ENCODE measurements at places on chromosomes 1 and 21.

DNA sequence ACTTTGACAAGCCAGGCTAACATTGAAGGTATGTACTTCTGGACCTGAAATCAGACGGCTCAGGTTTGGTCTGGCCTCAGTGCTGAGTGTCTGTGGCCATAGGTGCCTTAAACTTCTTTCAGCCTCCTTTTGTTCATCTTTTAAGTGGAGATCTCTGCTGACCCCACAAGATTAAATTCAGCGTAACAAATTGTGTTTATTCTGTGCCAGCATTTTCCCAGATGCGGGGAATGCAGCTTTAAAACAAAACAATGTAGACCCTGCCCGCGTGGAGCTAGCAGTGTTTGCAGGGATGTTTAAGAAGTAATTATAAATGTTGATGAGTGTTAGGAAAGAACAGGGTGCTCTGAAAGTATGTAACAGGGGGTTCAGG lies 923 bp downstream of the CAP1 start:
- no peak for DNase-seq

- no peak for DNase-seq
Measured at GRCh38 chr1:22143065-22144033, at the start of gene WNT4. Gene WNT4, minus strand, starts transcription at chr1:22143097. Its CDS starts 175 bp downstream, at chr1:22142922.

- DNase-seq, result no peak
Measured at GRCh38 chr1:214902636-214903320, 179.8 kb upstream of the KCNK2 start.

DNA sequence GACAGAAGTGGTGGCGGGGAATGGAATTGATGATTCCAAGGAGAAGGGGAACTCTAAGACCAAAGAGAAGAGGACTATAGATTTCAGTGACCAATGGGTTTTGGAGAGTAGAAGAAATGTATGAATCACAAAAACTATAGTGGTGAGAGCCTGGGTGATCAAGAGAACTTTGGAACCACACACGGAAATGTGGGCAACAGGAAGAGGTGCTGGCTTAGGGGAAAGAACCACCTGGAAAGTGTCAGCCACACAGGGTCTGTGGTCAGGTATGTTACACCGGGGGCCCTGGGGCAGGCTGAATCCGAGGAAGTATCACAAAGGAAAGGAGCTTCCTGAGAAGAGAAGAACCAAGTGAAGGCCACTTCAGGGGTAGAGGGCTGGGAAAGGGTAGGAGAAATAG lies 11.5 kb upstream of the CHIA start:
- no peak for DNase-seq

DNA sequence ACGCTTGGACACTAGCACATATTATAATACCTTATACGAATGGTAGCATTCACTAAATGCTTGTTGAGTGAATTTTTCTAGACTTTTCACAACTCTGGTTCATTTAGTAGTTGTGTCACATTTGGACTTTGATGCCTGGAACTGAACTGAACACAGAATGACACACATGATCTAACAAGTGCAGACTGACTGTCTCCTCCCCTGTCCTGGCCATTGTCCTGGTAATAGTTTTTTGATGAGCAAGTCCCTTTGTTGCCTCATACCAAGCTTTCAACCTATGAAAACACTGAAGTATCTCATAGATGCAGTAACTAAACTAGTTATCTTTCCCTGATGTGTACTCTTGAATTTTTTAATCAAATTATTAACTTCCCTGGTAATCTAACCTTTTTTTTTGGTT lies 66.4 kb downstream of the LRRC8D start:
- no peak for DNase-seq

GRCh38 chr1:203072911-203073310 lies 12.9 kb downstream of the MYOG start:
- no peak for DNase-seq

- no peak for DNase-seq
Measured at GRCh38 chr1:66436378-66437135, 97.4 kb upstream of the SGIP1 start.

- DNase-seq, result no peak
Measured at GRCh38 chr1:21685946-21686678, 17.0 kb upstream of the RAP1GAP start.

DNA sequence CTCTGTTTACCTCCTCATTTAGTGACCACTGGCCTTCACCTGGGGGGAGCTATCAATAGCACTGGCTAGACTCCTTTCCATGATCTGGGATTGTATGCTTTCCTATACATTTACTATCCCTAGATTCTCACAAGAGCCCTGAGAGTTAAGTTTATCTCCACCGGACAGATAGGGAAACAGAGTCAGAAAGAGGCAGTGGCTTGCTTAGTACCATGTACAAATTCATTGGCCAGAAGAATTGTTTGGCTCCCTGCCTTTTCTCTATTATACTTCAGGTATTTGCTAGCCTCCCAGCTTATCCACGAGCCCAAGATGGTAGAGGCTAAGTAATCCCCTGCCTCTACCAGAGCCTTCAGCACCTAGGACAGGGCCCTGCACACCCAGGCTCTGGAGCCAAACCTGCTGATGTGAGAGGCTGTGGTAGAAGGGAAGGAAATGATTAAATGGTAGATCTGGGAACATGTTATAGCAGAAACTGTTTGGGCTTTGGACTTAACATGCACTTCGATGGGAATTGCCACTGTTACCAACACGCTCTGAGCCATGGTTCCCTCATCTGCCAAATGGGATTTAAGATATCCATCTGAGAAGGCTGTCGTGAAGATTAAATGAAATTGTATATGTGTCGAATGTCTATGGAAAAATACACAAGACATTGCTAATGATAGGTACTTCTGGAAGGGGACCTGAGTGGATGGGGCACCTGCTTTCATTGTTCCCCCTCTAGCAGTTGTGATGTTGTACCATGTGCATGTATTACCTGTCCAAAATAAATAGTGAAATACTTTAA lies 3.1 kb upstream of the BLACAT1 start:
- no peak for DNase-seq

- no peak for DNase-seq
Measured at GRCh38 chr21:44753357-44753756, 42.0 kb upstream of the TSPEAR start.

GRCh38 chr1:87826681-87827251 lies 498.1 kb downstream of the LMO4 start:
- DNase-seq, result peak; percentile 65

GRCh38 chr1:44040418-44040817 lies 9.2 kb upstream of the SLC6A9 start:
- no peak for DNase-seq

GRCh38 chr21:41480086-41480690 lies 27.8 kb downstream of the TMPRSS2 start:
- DNase-seq, result no peak

GRCh38 chr1:40058453-40059337 lies 18.2 kb downstream of the CAP1 start:
- DNase-seq, result no peak

- DNase-seq, result peak; percentile 4
Measured at GRCh38 chr21:36419996-36420395, 34.8 kb downstream of the CHAF1B start.

- DNase-seq, result no peak
Measured at GRCh38 chr1:75787524-75787923, 1.5 kb downstream of the RABGGTB start.

DNA sequence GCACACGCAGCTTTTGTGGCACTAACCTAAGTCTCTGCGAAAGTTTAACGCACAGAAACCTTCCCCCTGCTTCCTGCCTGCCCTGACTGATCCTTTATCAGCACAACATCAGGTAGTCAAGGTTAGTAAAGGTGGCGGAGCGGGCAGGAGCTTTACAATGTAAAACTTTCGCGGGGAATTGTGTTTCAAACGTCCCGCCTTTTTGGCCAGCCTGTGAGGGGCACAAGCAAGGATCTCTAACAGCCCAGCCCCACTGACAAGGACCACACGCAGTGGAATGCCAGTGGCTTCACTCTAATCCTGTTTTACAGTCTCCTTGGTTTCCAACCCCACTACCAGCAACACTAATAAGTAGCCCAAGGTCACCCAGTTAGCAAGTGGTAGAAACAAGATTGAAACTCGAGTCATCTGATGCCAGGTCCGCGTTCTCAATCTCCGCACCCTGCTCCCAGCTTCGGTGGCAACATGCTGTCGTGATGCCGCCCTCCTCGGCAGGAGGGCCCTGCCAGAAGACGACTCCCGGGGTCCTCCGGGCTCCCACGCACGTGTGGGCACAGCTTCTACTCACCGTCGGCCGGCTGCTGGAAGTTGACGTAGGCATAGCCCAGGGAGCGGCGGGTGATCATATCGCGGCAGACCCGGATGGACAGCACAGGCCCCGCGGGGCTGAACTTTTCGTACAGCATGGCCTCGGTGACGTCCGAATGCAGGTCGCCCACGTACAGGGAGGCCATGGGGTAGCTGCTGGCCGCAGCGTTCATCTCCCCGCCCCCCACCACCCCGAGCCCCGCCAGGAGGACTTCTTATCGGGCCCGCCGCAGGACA lies 1.2 kb downstream of the PABPC4 start:
- DNase-seq, result no peak

- DNase-seq, result no peak
Measured at GRCh38 chr1:231016234-231016633, 23.8 kb downstream of the FAM89A start.

GRCh38 chr1:235875036-235875597 lies 8.4 kb upstream of the LYST start:
- DNase-seq, result no peak

- no peak for DNase-seq
Measured at GRCh38 chr1:197024460-197024859, 42.6 kb downstream of the F13B start.

GRCh38 chr1:36612881-36613280 lies 130.2 kb upstream of the CSF3R start:
- DNase-seq, result no peak

DNA sequence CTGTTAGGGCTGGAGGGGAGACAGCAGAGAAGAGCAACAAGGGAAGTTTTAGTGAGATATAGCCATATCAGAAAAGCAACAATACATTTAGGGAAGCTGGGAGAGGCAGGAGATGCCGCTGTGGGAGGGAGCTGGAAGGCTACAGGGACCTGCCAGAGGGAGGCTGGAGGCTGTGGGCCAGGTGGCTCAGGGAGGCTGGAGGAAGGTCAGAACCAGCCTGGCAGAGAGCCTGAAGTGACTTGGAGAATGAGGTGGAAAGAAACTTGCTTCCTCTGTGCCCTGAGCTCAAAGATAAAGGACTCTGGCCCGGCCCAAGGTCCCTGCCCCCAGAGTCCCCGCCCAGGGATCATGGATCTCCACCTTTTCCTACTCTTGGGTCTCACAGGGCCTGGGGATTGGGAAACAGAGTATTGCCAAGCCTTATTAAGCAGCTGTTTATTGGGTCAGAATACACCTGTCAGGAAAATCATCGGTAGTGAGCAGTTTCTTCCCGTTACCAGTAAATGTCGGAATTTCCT lies 85.9 kb downstream of the KIF26B start:
- DNase-seq, result no peak

DNA sequence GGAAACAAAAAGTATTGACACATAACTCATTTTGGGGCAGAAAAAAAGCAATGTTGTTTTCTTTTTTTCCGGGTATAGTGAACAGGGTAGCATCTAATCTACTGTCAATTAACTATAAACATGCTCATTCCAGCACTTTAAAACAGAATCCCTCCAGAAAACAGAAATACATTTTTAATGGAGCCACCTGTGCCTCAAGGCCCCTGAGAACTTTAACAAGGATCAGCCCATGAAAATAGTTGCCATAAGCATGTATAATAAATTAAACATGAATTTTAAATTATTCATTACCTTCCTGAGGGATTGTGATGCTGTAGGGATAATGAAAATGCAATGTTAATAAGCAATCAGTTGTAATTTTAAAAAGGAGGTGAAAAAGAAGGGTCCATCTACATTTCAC lies 101.4 kb upstream of the IVNS1ABP start:
- no peak for DNase-seq

DNA sequence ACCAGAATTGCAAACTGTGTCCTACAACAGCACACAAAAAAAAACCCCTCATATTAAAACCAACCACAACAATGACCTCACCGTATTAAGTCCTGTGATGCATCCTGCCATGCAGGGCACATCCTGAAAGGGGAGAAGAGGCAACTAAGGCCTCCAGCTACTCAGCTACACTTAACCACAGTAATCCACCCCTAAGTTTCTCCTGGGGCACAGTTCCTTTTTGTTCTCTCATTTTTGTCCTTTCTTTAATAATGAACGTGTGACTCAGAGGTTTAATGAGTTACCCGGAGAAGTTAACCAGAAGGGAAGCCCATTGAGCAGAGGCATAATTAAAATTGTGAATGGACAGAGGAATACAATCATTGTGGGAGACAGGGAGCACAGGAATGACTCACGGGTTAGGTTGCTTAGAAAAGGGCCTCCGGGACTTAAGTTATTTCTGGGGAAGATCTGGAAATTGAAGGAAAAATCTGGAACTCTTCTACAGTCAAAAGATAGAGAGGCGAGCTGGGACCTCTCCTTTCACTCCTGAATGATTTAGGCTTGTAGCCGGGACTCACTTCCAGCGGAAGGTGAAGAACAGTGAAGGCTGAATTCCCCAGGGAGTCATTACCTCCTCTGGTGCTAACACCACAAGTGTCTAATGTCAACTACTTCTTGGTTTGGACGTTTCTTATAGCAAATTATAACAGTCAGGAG lies 36.9 kb upstream of the HIVEP3 start:
- DNase-seq, result no peak

DNA sequence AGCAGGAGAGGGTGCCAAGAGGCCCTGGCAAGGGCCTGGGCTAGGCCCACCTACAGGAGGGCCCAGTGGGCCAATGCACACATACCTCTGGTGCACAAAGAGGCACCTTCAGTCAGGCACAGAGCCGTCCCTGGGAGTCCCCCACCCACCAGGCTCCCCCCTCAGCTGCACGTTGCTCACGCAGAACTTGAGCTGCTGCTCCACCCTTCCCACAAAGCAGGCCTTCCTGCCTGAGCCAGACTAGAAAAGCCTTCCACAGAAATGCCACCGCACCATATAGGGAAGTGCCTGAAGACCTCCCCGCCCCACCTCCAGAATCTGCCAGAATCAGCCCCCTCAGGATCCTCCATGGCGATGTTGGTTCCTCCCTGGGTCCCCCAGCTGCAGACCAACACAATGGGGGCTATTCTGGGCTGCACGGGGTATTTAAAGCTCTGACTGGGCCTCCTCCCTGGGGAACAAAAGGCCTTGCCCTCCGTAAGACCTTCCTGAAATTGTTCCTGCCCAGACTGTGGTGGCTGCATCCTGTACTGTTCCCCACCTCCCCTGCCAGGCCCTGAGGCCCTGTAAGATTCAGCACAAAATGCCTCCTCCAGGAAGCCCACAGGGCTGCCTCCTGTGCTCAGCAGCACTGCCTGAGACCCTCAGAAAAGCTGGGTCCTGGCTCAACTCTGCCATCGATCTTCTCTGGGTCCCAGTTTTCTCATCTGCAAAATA lies 27.2 kb downstream of the HSPG2 start:
- DNase-seq, result no peak

- DNase-seq, result no peak
Measured at GRCh38 chr1:71668065-71668464, 587.2 kb upstream of the ZRANB2 start.

GRCh38 chr21:25416669-25417068 lies 190.6 kb downstream of the MRPL39 start:
- DNase-seq, result no peak

GRCh38 chr1:178726545-178726944 lies 1.5 kb downstream of the RALGPS2 start:
- no peak for DNase-seq

Measured in SHP77 treated with DMSO at 0.1 percent for 48 hours (cell line).